CD4-positive, alpha-beta T cell treated with Interferon gamma for 1 hour (primary cell): ENCODE measurements at places on chromosomes 7 and 10.

GRCh38 chr10:103491729-103492364 is 1.7 kb upstream of the NEURL1 start:
- DNase-seq, result no peak

DNA sequence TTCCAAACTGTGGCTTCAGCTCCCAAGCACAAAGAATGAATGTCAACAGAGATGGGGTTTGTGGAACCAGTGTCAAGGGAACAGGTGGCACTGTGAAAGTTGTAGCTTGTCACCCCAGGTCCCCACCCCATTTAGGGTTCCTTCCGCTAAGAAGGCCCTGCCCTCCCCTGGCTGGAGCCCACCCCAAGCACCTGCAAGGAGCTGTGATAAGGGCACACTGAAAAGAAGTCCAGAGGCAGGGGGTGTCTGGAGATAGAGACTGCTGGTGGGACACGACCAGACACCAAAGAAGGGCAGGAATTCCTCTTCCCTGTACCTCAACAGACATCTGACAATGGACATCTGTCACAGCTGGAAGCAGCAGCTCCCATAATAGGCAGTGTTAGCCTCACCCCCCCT is 4.5 kb downstream of the GRID1 start:
- no peak for DNase-seq

- no peak for DNase-seq
These were observed 596.3 kb downstream of the PTPRN2 start for GRCh38 chr7:157991351-157991750.

DNA sequence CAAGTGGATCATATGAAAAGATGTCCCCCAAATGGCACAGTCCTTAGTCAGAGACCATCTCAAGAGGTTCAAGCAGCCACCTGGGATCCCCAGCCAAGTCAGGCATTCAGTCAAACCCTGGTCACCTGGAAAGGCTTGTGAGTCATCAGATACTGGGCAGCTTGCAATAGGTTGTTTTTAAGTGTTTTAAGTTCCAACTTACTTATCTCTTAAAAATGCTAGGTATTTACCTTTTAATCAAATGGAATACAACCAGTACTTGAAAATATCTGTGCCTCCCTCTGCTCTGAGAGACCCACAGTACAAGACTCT is 262.2 kb downstream of the WDR11 start:
- DNase-seq, result no peak

- no peak for DNase-seq
These were observed 87.1 kb downstream of the SRI start for GRCh38 chr7:88132725-88133124.

- DNase-seq, result no peak
These were observed 10.8 kb upstream of the INTS1 start for GRCh38 chr7:1514995-1515401.

- DNase-seq, result no peak
These were observed 116.0 kb downstream of the LHPP start for GRCh38 chr10:124577651-124578050.

DNA sequence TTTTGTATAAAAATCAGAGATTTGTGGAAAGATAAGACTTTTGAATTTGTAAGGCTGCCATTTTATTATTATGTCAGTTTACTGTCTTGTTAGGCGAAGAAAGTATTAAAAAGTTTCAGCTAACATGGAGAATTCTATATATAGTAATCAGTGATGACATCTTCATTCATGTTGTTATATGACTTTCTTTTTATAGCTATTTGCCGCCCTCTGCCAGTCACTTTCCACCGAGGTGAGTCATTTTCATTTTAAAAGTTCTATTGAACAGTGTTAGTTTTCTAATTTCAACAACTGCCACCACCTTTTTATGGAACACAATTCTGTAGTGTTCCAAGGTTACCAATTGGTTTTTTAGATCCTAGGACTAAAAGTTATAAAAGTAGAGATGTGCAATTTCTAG is 11.8 kb downstream of the CUTC start:
- DNase-seq, result no peak
